ENCODE measurements at places on chromosomes 2 and 18.

DNA sequence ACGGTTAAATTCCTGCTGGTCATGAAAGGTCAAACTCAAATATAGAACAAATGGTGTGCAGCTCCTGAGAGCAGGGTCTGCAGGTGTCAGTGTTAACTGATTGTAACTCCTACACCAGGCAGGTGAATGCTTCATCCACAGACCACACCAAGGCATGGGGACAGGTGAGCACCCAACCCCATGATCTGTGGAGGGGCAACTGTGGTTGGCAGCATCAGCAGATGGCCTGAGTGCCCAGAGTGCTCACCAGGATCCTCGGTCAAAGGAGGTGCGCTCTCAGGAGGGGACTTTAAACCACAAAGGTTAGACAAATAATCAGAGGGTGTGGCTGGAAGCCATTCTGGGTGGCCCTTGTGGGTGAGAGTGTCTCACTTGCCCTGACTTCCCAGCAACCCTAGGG is 44.5 kb downstream of the PTGR3 start:
- DNase-seq, result no peak

DNA sequence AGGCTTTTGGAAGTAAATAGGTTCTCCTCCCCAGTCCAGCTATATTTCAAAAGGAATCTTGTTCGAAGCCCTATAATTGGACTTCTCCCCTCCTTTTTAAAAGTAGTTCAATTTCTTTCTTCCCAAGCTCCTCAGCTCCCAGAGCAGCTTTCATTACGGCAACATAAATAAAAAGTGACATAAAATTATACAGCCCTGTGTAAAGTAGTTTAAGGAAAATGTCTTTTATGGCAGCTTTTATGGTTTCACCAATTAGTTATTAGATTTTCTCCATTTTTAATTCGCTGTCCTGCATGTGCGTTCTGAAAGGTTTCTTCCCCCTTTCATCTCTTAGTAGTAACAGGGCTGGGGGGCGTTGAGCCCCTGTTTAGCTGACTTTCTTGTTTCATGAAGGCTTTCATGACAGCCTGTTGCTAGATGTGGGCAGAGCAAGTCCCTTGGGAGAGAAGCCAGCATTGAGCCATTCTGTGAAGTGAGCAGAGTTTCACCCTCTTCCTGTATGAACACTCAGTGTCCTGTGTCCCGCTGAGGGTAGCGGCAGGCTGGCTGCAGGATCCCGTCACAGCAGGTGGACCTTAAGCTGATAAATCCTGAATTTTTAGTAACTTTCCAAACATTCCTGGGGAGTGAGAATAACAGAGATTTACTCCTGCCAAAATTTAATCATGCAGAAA is 229.7 kb upstream of the SPRED2 start:
- DNase-seq, result no peak

GRCh38 chr2:29587402-29588190 is 333.8 kb downstream of the ALK start:
- DNase-seq, result no peak

- DNase-seq, result no peak
These were observed 1.0 kb upstream of the SNRNP200 start for GRCh38 chr2:96306370-96306769.

- DNase-seq, result no peak
These were observed 491.0 kb upstream of the KLHL29 start for GRCh38 chr2:22893761-22894517.

- peak; percentile 87 for DNase-seq
These were observed 13.9 kb upstream of the PROM2 start for GRCh38 chr2:95260028-95261023.

GRCh38 chr2:180191432-180192124 is 184.5 kb upstream of the CWC22 start:
- DNase-seq, result no peak

- DNase-seq, result no peak
These were observed 54.5 kb upstream of the ROCK2 start for GRCh38 chr2:11398750-11399437.

DNA sequence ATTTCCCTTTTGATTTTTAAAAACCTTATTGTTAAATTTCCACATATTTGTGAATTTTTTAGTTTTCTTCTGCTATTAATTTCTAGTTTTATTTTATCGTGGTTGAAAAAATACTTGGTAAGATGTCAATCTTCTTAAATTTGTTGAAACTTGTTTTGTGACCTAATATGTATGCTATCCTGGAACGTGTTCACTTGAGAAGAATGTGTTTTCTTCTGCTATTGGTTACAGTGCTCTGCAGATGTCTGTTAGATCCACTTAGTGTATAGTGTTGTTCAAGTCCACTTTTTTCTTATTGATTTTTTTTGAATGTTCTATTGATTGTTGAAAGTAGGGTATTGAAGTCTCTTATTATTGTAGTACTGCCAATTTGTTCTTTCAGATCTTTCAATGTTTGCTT is 116.5 kb upstream of the NETO1 start:
- no peak for DNase-seq

- DNase-seq, result peak; percentile 89
These were observed 73.0 kb upstream of the YWHAQ start for GRCh38 chr2:9703701-9704221.

DNA sequence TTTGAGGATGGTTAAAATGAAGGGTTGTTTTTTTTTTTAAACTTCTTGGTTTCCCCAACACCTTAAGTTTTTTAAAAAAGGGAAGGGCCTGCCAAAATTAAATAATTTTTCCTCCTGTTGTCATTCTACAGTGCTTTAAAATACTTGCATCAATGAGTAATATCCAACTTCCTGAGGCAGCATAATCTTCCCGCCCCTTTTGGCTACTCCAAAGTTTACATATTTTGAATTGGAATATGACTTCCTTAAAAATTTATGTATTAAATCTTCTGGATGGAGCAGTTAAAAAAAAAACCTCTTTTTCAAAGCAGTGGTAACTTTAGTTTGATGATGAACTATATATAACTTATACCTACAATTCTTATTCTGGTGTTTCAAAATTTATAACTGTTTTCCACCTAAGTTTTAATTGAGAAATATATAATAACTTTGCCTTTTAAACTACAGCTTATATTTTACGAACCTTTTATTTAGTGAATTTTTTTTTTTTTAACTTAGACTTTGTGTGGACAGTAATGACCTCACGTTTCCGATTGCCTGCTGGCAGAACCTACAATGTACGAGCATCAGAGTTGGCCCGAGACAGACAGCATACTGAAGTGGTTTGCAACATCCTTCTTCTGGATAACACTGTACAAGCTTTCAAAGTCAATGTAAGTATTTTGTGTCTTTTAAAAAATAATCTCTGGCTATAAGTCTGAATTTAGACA is 49.8 kb downstream of the PTPN4 start:
- no peak for DNase-seq

DNA sequence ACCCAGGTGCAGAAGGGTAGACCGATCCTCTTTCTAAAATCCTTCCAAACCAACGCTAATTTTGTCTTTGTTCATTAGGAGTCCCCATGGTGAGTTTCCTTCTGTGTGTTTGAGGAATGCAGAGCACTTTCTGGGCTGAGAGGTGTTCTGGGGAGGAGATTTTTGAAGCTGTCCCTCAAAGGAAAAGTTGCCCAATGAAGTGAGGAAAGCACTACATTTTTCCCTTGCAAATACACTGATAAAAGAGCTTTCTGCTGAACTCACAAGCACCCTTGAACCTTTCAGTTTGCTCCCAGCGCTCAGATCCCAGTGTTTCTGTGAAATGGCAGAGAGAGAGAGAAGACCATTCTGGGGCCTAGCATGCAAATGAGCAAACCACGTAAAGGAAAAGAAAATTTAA is 299.6 kb upstream of the FANCL start:
- no peak for DNase-seq

DNA sequence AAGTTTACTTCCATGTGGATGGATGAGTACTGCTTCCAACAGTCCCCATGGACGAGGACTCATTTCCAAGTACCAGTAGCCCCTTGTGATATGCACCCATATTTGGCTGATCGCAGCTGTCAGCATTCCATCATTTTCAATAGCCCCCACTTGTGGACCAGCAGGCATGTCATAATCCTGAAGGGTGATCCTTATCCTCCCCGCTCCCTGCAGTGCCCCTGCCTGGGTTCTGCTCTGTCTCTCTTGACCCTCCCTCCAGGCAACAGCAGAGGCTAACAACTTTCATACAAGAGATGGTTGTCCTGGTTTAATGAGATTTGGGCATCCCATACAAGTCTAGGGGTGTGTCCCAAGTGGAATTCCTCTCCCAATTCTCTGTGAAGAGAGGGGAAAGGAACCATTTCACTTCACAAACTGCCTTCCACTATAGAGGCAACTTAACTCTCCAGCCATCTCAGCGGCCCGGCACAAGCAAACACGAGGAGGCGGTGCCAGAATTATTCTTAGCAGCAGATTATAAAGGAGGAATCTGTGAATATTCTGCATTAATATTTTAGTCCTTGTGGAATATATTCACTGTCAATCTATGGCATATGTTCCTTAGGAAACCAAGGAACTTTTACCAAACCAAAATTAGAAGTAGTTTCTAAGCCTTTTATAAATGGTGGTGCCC is 110.7 kb downstream of the RTN4 start:
- no peak for DNase-seq

GRCh38 chr2:36538335-36538734 is 59.6 kb downstream of the FEZ2 start:
- DNase-seq, result no peak

DNA sequence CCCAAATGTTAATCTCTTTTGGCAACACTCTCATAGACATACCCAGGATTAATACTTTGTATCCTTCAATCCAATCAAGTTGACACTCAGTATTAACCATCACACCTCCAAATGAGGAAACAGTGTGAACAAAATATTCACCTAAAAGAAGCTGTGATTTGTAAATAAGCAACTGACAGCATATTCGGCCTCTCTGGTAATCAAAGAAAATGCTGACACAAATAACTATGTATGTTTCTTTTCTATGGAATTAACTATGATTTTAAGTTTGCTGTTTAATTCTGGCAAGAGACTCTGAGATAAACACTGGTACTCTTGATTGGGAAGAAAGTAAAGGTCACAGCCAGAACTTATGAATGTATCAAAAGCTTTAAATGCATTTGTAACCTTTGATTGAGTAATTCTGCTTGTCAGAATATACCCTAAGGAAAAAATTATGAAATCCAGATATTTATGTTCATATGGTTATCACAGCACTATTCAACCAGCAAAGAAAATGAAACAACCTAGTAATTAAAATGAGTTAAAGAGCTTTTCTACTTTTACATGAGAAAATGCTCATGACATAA is 3.6 kb upstream of the GYPC start:
- DNase-seq, result no peak

DNA sequence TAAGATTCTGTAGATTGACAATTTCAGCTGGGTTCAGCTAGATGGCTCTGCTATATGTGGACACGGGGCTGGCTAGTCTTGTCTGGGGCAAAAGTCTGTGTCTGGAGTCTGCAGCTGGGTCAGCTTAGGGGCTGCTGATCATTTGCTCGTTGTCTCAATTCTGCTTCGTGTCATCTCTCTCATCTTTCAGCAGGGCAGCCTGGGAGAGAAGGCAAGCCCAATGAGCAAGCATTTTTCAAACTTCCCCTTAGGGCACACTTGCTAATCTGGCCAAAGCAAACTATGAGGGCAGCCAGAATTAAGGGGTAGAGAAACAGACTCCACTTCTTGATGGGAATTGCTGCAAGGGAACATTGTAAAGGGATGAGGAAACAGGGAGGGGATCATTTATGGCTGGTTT is 462.6 kb downstream of the SLC4A3 start:
- DNase-seq, result no peak

- peak; percentile 69 for DNase-seq
These were observed 678.5 kb downstream of the ARHGAP15 start for GRCh38 chr2:143807671-143808070.

DNA sequence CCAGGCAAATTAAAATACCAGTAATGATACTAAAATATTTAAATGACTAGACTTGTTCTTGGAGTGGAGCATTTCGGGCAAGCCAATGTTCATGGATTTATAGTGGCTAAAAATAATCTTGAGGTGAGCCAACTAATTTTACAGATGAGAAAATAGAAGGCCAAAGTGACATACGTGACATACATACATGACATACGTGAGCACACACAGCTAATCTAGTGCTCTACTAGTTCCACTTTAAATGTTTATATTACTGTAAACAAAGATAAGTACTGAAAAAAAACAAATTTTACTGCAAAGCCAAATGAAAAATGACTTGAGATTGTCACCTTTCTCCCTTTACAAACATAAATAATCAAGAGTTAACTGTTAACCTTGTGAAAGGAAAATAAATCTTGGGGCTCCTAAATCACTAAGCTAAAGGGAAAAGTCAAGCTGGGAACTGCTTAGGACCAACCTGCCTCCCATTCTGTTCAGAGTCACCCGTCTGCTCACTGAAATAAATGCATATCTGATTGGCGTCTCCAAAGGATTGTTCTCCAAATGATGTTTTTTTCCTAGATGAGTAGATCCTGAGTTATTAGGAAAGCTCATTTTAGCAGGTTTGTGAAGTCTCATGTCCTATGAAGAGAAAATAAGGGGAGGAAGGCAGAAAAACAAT is 96.7 kb downstream of the PMS1 start:
- DNase-seq, result no peak

GRCh38 chr18:62281684-62282083 is 43.4 kb upstream of the TNFRSF11A start:
- peak; percentile 89 for DNase-seq

DNA sequence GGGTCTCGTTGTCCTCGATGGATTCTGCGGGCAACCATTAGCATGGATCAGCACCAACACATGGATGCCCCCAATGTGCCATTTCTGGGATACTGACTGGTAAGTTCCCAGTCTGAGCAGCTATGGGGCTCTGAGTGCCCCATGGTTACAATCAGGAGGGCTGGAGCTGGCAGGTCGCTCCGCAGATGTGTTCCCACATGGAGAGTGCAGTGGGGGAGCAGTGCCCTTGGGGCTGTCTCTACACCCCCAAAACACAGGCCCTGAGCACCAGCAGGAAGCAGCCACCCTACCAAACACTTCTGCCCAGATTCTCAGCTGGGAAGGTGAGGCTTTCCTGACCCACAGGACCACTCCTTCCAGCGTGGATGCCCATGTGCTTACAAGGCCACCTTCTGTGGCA is 8.0 kb downstream of the NGEF start:
- no peak for DNase-seq

- no peak for DNase-seq
These were observed 96.8 kb downstream of the VAPA start for GRCh38 chr18:10010611-10011015.

GRCh38 chr2:222360146-222360545 is 61.3 kb upstream of the PAX3 start:
- DNase-seq, result peak; percentile 34

DNA sequence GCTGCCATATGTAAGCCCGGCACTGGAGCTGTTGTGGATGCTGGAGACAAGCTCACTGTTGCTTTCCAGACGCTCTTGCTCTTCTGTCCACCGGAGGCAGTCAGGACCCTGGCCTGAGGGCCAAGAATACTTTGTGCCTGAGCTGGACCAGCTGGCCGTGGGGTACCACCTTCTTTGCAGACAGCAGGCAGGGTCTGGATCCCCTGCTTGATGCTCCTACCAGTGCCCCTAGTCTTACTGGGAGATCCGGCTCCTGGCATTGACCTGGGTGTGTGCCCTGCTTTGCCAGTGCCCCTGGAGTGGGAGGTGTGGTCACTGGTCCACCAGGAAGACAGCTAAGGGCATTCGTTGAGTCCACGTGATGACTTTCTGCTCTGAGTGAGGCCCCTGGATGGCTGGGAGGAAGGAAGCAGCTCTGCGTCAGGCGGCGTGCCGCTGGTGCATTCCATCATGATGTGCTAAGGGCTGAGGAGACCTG is 59.3 kb downstream of the LRRFIP1 start:
- DNase-seq, result peak; percentile 73

- DNase-seq, result no peak
These were observed 128.2 kb upstream of the DNAJC10 start for GRCh38 chr2:182587831-182588230.

GRCh38 chr2:45814951-45815621 is 163.6 kb downstream of the PRKCE start:
- no peak for DNase-seq

Measured in suppressor macrophage (primary cell).